ENCODE measurements at places on chromosomes 12 and 14.

DNA sequence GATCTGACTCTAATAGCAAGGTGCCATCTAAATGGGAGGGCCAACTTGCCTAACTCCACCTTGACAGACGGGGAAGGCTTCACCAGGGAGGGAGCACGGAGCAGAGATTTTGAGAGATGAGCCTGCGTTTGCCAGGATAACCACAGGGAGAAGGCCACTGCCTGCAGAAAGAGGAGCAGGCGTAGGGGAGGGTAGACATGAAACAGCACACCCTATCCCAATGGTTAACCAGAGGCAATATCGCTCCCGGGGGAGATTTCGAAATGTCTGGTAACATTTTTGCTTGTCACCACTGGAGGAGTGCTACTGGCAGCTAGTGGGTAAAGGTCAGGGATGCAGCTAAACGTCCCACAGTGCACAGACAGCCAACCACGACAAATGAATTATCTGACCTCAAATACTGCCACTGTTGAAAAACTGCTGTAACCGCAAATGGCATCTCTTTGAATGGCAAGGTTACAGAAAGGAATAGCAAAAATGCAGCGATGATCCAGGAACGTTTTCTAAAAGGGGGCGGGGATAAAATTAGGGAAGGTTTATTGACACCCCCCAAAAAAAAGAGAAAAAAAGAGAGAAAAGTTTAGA lies 126.0 kb upstream of the ATF7IP start:
- DNase-seq = no peak

DNA sequence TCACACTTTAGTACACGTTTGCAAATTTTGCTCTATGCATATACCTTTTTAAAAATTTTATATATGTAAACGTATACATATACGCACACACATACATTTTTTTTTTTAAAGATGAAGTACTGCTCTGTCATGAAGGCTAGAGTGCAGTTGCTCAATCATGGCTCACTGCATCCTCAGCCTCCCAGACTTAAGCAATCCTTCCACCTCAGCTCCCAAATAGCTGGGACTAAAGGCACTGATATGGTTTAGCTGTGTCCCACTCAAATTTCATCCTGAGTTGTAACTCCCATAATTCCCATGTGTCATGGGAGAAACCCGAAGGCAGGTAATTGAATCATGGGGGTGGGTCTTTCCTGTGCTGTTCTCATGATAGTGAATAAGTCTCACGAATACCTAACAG lies 220.8 kb upstream of the CAND1 start:
- DNase-seq = no peak

GRCh38 chr12:42677461-42677860 lies 87.9 kb upstream of the PRICKLE1 start:
- no peak for DNase-seq

- no peak for DNase-seq
Measured at GRCh38 chr14:44609876-44610510, 102.9 kb upstream of the FSCB start.

- no peak for DNase-seq
Measured at GRCh38 chr12:107978201-107978600, 150.9 kb upstream of the WSCD2 start.

DNA sequence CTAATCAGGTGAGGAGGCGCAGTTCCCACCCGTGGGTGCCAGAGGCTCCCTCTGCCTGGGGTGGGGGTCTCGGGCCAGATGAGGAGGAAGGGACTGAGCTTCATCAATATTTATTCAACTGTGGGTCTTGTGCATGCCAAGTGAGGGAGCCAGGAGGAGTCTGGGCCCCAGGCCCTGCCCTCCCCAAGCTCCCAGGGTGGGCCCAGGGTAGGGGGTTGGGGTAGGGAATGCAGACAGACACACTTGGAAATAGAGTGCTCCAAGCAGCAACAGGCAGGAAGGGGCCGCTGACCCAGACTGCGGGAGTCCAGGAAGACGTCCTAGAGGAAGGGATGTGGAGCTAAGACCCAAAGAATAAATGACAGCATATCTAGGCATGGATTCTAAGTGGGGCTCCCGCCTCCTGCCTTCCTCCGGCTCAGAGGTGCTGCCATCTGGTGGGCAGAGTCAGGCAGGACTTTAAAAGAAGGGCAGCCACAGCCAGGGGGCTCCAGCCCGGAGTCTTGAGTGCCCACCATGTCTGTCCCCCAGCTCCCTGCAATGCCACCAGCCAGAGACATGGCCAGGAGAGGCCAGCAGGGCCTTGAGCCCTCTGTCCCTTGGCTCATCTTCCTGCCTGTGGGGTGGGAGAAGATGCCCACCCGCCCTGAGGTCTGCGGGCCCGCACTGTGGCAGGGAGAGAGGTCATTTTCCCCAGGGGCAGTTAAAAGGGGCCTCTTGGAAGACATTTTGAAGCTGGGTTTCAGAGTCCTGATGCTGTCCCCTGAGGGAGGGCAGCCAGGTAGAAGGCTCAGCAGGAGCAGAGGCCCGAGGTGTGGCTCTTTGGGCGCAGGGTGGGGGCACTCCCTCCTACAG lies 70.1 kb downstream of the PHETA1 start:
- no peak for DNase-seq

DNA sequence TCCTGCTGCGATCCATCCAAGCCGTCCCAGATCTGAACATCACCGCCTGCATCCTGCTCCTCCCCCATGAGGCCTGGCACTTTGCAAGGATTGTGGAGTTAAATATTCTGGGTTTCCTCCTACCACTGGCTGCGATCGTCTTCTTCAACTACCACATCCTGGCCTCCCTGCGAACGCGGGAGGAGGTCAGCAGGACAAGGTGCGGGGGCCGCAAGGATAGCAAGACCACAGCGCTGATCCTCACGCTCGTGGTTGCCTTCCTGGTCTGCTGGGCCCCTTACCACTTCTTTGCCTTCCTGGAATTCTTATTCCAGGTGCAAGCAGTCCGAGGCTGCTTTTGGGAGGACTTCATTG lies 8.2 kb downstream of the BDKRB1 start:
- DNase-seq = no peak

DNA sequence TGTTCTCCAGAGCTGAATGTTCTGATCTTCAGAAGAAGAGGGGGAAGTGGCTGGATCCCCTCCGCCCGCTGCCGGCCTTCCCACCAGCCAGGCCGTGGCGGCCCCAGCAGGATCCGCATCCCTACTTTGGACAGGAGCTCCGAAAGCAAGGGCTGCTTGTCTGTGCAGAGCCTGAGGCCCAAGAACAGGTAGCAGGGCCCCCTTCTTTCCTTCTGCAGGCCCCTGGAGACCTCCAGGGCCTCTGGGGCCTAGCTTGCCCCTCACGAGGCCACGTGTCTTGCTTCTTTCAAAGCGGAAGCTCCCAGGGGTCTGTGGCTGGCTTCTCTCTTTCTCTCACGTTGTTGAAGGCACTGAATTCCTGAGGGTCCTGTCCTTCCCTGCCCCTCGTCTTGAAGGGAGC lies 13.2 kb downstream of the PGF start:
- no peak for DNase-seq

GRCh38 chr12:34054938-34055337 lies 32.6 kb downstream of the ALG10 start:
- no peak for DNase-seq

DNA sequence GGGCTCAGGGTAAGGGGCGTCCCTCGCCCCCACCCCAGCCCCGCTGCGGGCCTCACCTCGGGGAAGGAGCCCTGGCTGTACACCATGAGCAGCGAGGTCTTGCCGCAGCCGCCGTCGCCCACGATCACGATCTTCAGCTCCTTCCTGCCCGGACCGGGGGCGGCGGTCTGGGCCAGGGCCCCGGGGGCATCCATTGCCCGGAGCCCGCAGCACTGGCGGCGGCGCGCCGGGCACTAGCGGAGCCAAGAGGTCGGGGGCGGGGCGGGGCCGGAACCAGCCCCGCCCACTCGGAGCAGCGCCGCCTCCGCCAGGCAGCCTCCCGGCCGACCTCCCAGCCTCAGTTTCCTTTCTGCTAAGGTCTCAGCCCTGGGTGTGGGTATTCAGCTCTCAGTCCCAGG lies at the start of gene RHOF:
Gene RHOF, minus strand, starts transcription at position 249 of the 398 bp plus-strand sequence. Its CDS starts 55 bp downstream, at position 194.
- no peak for DNase-seq

GRCh38 chr14:41663473-41663850 lies 56.8 kb downstream of the LRFN5 start:
- DNase-seq = no peak

DNA sequence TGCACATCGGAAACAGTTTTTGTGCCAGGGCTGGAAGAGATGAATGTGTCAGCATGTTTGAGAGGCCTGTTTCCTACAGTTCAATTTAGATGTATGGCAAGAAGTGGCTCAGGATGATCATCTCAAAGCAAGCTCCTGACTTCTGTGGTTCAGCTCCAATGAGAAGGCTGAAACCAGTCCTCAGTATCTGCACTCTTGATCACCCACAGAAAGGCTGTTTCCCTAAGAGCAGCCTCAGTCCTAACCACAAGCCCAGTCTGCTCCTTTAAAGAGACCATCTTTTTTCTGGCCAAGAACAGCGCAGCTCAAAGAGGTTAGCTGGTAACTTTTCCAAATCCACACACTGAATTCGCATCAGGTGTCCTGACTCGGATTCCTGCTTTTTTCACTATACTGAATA lies 19.2 kb downstream of the CSRP2 start:
- no peak for DNase-seq

DNA sequence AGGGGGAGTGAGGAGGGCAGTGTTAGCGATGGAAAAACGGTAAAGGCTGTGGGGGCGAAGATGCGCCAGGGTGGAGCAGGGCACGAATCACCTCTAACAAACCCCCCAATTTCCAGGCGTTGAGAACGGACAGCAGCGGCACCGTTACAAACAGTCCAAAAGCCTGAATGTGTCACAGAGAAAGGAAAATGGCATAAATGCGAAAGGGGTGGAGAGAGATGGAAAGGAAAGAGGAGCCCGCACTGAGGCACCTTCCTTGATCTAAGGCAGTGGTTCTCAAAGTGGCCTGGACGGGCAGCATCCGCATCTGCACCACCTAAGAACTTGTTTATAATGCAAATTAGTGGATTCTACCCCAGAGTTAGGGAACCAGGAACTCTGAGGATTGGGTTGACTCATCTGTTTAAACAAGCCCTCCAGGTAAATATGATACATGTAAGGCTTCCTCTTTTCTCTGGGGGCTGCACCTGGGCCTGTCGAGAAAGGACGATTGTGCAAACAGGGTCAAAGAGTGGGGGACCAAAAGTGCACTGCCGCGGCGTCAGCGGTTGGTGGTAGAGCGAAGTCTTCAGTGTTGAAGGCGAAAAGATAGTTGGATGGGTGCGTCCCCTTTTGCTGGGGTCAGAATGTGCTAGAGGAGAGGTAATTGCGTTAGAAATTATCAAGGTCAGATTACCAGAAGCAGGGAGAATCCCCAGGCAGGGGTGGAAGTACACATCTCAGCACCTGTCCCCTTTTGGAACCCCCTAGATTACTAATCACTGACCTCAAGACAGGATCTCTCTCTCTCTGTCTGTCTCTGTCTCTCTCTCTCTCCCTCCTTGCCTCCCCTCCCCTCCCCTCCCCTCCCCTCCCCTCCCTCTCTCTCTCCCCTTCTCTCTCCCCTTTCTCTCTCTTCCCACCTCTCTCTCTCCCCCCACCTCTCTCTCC lies 1.3 kb upstream of the KCNH5 start:
- DNase-seq = no peak

- no peak for DNase-seq
Measured at GRCh38 chr14:101908795-101909194, 55.6 kb upstream of the DYNC1H1 start.

DNA sequence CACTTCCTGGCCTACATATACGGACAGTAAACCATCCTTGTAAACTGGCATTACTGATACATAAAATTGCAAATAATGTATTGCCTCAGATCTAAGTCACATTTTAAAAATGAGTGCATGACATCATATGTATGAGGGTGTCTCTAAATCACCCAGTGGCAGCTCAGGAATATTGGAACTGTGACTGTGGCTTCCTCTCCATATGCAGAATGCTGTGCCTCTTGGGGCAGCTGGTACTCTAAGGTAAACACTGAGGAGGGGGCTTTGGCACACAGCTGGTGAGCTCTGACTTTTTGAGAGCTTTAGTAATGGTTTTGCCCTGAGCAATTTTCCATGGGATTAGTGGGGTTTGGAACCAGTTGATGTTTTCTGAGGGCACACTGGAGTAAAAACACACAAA lies 263.7 kb downstream of the BMP4 start:
- DNase-seq = no peak

- peak; percentile 96 for DNase-seq
Measured at GRCh38 chr14:94543449-94544124, 17.7 kb upstream of the SERPINA4 start.

- DNase-seq = no peak
Measured at GRCh38 chr14:67343601-67344230, 15.9 kb downstream of the ATP6V1D start.

DNA sequence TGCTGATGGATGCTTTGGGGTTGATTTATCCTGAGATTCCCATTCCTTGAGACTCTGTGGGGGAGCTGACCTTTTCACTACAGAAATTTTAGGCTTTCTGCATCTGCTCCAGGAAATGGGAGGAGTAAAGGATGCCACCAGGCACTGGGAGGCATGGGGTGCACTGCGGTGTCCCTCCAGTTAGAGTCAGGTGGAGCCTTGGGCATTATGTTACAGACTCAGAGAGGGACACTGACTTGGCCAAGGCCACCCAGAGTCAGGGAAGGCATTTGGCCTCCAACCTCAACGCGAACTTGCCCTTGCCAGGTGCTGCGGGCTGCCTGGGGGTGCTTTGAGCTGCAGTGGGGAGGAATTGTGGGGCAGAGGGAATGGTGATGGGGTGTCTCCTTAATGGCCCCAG lies 58.0 kb upstream of the TBX3 start:
- DNase-seq = no peak

- DNase-seq = no peak
Measured at GRCh38 chr14:84202486-84202885, 1327.5 kb upstream of the FLRT2 start.

DNA sequence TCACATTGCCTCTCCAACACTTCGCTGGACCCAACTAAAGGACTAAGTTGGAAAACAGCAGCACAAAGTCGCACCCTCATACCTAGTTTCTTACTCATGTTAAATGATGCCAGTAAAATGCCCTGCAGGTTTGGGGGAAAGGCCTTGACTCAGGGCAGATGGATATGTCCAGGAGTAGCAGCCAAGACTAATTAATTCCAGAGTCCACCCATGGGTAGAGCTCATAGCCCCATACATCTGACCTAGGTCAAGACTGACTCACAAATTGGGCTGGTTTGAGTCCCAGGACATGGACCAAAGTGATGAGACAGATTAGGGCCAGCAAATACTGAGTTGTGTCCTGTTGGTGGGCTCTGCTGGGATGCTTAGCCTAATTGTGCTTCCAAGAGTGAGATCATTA lies 224.0 kb upstream of the BTG1 start:
- DNase-seq = no peak

GRCh38 chr12:95545731-95546490 lies 5.4 kb downstream of the USP44 start:
- no peak for DNase-seq

GRCh38 chr12:107558816-107559382 lies 126.7 kb upstream of the PWP1 start:
- no peak for DNase-seq
